ENCODE measurements at places on chromosomes 13 and 19. TPM values are rescaled to one million over a fixed set of nuclear protein-coding genes. Genes with fewer than 3 reads are reported as not detected.

The GNG14 gene
- not detected for total RNA-seq

The USHBP1 gene
- total RNA-seq: 5.2 TPM

The CGB8 gene
- 0.31 TPM for total RNA-seq

DNA sequence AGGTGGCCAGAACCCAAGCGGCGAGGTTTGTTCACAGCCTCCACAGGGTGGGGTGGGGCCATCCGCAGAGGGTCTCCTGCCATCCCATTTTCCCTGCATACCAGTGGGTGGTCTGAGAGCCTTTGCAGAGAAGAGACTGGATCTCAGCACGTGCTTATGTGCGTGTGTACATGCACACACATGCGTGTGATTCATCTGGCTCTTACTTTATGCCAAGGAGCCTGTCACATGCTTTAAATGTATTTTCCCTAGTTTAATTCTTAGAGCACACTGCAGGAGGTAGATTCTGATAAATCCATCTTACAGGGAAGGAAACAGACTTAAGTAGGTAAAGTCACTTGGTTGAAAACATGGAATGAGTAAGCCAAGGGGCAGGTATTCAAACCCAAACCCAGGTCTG lies 47.1 kb downstream of the CAPN12 start:
- no peak for DNase-seq

Measured in muscle of leg (tissue), 16 donors.